ENCODE measurements at places on chromosomes 7 and 10.

DNA sequence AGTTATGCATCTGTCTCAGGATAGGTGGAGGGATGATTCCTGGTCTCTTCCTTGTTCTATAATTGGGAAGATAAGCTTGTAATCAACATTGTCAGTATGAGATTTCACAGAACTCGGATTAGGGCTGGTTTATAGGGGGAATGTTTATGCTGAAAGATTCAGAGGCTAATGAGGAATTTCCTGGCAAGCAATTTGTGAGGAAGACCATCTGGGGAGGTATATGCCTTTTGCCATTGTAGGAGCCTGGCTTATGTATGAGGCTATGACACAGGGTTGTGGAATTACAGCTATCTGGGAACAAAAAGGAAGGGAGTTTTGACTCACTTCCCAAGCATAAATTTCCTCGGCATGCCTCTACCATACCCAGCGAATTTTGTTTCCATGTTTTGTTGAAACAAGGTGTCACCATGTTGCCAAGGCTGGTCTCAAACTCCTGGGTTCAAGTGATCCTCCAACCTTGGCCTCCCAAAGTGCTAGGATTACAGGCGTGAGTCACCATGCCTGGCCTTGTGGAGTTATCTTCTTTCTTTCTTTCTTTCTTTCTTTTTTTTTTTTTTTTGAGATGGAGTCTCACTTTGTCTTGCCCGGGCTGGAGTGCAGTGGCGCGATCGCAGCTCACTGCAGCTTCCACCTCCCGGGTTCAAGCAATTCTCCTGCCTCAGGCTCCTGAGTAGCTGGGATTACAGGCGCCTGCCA, 1.6 kb upstream of the COPS6 start:
- no peak for DNase-seq

GRCh38 chr10:73019100-73019499, 64.5 kb upstream of the PLA2G12B start:
- DNase-seq: no peak

- no peak for DNase-seq
These were observed 32.8 kb downstream of the UBTD1 start for GRCh38 chr10:97531401-97531986.

GRCh38 chr10:106935978-106936451, 228.5 kb downstream of the SORCS1 start:
- DNase-seq: no peak

- no peak for DNase-seq
These were observed 70.0 kb upstream of the CC2D2B start for GRCh38 chr10:95837783-95838182.

GRCh38 chr10:26566525-26567350, 128.6 kb downstream of the APBB1IP start:
- DNase-seq: no peak

DNA sequence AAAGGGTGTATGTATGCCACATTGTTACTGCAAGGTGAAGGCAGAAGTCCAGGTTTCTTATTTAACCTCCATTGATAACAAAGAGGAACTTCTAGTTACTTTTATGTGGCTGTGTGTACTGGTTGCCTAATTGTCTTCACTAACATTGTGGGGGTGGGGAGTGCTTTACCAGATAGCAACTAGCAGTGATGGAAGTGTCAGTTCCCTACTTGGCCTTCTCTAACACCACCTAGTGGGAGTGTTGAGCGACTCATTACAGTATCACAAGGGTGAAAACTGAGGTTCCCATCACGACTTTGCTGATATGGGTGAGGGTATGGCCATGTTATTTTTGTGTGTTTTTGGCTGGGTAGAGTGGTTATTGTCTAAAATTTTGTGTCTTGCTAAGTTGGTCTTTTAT, 274.4 kb downstream of the THSD7A start:
- DNase-seq: no peak

DNA sequence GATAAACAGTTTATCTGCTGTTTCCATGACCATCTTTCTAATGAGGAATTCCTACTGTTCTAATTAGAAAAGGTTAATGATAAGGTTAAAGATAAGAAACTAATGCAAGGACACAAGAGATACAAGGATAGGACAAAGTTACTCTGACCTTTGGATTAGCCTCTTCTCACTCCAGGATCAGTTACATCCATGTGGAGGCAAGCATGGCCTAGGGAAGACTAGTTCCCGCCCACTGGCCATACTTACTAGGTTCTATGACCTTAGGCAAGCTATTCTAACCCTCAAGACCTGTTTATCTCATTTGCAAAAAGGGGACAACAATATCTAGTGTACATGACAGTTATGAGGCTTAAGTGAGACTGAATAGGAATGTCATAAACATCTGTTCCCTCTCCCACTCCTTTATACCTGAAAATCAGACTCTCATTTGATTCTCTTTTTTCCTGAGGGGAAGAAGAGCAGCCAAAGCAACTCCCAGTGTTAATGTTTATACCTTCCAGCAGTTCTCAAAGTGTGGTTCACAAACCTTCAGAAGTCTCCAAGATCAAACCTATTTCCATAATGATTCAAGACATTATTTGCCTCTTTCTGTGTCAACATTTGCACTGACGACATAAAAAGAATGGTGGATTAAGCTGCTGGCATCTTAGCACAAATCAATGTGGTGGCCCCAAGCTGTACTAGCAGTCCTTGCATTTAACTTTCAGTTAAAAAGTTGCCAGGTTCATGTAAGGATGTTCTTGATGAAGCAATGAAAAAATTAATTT, 72.0 kb downstream of the SRPK2 start:
- DNase-seq: no peak

DNA sequence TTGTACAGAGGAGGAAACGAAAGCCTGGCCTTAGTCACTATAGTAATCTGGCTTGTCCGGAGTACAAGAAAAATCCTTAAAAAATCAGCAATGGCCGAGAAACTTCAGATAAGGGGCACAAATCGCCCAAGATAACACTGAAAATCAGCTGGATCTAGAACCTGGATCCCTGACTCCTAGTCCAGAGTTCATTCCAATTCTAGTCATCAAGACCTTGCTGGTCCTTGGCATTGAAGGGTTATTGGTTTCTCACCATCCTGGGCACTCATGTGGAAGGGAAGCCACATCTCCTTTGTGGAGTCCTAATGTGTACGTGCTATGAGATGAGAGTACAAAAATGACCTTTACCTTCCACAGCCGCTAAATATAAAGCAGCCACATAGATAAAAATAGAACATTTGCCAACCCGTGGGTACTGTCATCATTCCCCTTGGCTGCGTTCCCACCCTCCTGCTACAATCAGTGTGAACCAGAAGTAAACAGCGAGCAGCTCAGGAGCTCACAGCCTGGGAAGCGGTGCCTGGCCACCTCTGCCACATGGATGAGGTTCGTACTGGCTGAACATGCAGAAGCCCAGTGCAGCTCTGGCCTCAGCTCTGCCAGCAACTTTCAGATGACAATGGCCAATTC, 116.0 kb upstream of the PDLIM1 start:
- DNase-seq: no peak

All from activated gamma-delta T cell treated with Interleukin-2 at 50 U/mL for 16 hours (primary cell).